Kidney (tissue), 22 donors: ENCODE measurements at places on chromosomes 6 and 20. TPM values are rescaled to one million over a fixed set of nuclear protein-coding genes. Genes with fewer than 3 reads are reported as not detected.

DNA sequence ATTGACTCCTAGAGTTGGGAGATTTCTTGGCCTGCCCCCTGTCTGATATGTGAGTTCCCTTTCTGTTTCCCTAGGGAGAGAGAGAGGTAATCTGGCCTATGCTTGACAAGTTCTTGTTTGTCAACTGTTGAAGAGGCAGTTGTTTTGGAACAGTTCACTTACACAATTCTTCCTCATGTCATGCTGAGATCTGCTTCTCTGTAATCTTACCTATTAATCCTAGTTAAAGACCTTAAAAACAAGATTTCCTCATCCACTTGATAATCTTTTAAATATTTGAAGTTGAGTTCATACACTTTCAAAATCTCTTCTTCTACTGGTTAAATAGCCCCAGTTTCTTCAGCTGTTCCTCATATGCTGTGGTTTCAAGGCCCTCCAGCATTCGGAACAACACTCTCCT lies 89.9 kb downstream of the FIG4 start:
- no peak for DNase-seq
- no peaks in the 10 kb centered on the region for H3K4me1 ChIP-seq
- no peak overlapping the region for H3K27ac ChIP-seq
- no peaks in the 10 kb centered on the region for H3K27me3 ChIP-seq
- H3K4me3 ChIP-seq = no peak overlapping the region

- no peaks in the 10 kb centered on the region for H3K27me3 ChIP-seq
- H3K4me1 ChIP-seq = no peaks in the 10 kb centered on the region
- H3K36me3 ChIP-seq = no peaks in the 10 kb centered on the region
- DNase-seq = no peak
- no peak overlapping the region for H3K27ac ChIP-seq
Observed at GRCh38 chr20:47377122-47377722, 20.7 kb upstream of the ZMYND8 start.

DNA sequence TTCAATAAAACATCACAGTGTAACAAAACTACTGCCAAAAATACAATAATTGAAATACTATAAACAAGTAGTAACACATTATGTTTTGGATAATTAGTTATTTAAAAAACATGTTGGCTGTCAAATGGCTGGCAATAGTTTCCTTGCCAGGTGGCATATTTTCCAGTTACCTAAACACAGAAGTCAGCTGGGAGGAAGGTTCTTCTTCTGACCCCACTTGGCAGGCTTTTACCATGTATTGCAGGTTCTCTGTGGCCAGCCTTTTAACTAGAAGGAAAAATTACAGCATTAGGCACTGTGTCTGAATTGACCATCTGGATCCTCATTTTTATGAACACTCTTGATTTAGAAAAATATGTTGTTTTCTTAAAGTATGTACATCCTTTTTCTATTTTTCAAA lies 131.4 kb downstream of the MMS22L start:
- no peak overlapping the region for H3K27ac ChIP-seq
- no peaks in the 10 kb centered on the region for H3K36me3 ChIP-seq
- no peaks in the 10 kb centered on the region for H3K27me3 ChIP-seq
- no peaks in the 10 kb centered on the region for H3K4me1 ChIP-seq
- H3K4me3 ChIP-seq = no peak overlapping the region

DNA sequence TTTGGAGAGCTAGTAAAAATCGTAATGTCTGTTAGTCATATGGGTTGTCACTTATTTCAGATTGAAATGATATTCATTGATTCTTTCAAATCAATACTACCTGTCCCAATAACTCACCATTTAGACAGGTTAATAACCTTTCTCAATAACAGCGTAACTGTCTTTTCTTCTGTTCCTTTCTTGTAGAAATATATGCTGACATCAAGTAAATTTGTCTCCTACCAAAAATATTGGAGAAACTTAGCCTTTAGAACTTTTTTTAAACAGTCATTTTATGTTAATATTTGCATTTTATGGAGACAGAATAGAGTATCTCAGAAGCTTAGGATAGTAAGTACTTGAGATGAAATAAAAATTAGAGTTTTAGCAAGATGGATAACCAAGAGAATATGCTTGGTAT lies 278.2 kb downstream of the UST start:
- H3K27me3 ChIP-seq = no peaks in the 10 kb centered on the region
- H3K4me1 ChIP-seq = peaks cover 2% of the 10 kb centered on the region
- no peaks in the 10 kb centered on the region for H3K36me3 ChIP-seq
- H3K27ac ChIP-seq = no peak overlapping the region

GRCh38 chr6:118100717-118101116 lies 193.7 kb downstream of the SLC35F1 start:
- no peaks in the 10 kb centered on the region for H3K27me3 ChIP-seq
- no peaks in the 10 kb centered on the region for H3K36me3 ChIP-seq
- peaks cover 4% of the 10 kb centered on the region for H3K4me1 ChIP-seq
- DNase-seq = no peak

DNA sequence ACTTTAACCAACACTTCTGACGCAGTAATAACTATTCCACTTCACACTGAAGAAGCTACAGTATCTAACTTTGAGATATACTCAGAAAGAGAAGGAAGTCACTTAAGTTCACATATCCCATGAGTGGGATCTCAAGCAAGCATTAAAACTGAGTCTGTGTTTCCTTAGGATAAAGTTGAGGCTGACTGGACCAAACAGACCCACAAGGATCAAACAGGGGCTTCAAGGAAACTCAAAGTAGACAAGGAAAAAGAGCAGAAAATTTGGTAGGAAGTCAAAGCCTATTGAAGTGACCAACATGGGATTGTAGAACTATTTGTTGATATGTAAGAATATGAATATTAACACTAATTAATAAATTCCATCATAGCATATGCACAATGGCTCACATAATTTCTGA lies 294.9 kb downstream of the ADGB start:
- no peaks in the 10 kb centered on the region for H3K27me3 ChIP-seq
- no peak overlapping the region for H3K27ac ChIP-seq
- H3K4me3 ChIP-seq = no peak overlapping the region
- H3K36me3 ChIP-seq = no peaks in the 10 kb centered on the region
- H3K4me1 ChIP-seq = no peaks in the 10 kb centered on the region

DNA sequence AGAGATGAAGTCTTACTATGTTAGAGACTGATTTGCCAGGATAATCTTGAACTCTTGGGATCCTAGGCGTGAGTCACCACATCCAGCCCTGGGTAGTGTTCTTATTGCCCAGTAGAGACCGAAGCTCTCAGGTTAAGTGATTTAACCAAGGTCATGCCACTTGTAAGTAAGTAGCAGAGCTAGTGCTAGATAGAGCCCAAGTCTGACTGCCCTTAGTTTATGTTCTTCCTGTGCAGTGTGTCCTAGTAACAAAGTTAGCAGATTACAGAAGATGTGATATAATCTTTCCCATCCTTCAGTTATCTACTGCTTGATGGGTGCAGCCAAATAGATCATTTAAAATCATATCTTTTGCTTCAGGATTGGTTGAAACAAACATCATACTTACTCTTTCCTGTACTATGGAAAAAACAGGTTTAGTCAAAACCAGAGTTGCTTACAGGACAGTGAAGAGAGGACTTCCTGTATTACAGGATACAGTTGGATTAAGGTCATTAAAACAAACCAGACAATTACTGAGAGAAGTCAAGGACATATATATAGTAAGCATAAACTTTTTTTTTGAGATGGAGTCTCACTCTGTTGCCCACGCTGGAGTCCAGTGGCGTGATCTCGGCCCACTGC lies 9.5 kb upstream of the PABPC1L start:
- no peak overlapping the region for H3K27ac ChIP-seq
- DNase-seq = no peak
- peaks cover 35% of the 10 kb centered on the region for H3K36me3 ChIP-seq
- H3K4me1 ChIP-seq = no peaks in the 10 kb centered on the region
- no peak overlapping the region for H3K4me3 ChIP-seq
- H3K27me3 ChIP-seq = no peaks in the 10 kb centered on the region

DNA sequence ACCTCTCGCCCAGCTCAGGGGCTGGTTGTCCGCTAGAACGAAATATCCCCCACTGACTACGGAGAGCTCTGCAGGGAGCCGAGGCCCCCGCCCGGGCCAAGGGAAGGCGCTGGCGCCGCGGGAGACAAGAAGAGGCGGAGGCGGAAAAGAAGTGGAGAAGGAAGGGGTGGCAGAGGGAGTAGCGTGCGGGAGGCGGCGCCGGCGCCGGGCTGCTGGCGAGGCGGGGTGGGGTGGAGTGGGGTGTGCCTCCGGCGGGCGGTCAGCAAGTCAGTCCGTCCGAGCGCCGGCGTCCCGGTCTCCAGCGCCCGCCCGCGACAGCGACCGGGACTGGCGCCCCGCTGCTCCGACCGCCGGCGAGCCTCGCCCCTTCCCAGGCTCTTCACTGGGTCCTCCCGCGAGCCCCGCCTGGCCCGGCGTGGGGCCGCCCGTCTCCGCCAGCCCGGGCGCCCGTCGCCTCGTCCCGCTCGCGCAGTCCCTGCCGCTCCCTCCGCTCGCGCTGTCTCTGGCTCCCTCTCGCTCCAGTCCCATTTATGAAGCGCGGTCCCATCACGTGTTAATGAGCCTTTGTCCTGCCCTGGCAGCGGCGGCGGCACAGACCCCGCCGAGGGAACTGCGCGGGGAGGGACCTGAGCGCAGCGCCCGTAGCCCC lies at the start of gene CNR1:
TSS of gene CNR1 (minus strand) at position 504 of the 649 bp plus-strand sequence. CDS start 21,073 bp downstream, outside the sequence.
- peak; percentile 89 for DNase-seq
- H3K27ac ChIP-seq = no peak within 1 kb of the TSS
- peaks cover 14% of the 10 kb centered on the region for H3K27me3 ChIP-seq
- no peaks in the 10 kb centered on the region for H3K36me3 ChIP-seq
- no peaks in the 10 kb centered on the region for H3K4me1 ChIP-seq

DNA sequence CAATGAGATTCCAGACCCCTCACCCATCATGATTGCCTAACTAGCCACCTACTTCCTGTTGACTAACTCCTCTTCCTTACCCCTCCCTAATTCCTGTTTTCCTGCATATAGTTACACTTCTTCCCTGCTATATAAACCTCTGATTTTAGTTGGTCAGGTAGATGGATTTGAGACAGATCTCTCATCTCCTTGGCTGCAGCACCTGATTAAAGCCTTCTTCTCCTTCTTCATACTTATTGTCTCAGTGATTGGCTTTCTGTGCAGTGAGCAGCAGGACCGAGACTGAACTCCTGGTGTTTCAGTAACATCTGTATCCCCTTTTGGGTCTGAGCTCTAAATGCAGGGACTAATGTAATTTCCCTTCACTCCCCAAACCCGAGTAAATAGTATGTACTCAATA lies 51.7 kb upstream of the ATXN1 start:
- H3K4me1 ChIP-seq = no peaks in the 10 kb centered on the region
- no peaks in the 10 kb centered on the region for H3K36me3 ChIP-seq
- H3K27ac ChIP-seq = no peak overlapping the region
- H3K27me3 ChIP-seq = no peaks in the 10 kb centered on the region
- no peak overlapping the region for H3K4me3 ChIP-seq

- H3K4me1 ChIP-seq = no peaks in the 10 kb centered on the region
- H3K4me3 ChIP-seq = no peak overlapping the region
- no peak overlapping the region for H3K27ac ChIP-seq
- no peaks in the 10 kb centered on the region for H3K27me3 ChIP-seq
- H3K36me3 ChIP-seq = no peaks in the 10 kb centered on the region
Observed at GRCh38 chr20:23279836-23280235, 70.8 kb upstream of the NXT1 start.

DNA sequence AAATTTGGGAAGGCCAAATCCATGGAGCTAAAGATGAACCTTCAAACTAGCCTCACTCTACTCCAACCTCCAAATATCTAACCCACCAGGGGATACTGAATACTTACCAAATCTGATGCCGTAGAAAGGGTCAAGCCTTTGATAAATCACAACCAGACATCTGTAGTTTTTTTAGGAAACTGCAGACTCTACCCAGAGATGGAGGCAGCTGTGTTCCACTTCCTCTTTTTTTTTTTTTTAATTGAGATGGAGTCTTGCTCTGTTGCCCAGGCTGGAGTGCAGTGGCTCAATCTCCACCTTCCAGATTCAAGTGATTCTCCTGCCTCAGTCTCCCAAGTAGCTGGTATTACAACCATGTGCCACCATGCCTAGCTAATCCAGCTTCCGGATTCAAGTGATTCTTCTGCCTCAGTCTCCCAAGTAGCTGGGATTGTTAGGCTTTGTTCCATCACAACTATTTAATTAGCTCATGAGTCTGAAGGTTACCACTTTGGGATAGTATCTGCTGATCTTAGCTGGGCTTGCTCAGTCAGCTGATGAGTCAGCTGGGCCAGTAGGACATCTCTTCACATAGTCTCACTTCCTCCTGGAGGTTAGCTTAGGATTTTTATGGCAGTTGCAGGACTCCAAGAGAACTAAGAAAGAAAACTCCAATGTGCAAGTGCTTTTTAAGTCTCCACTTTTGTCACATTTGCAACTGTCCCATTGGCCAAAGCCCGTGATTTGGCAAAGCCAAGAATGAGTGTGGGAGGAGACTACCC lies 13.3 kb downstream of the FRK start:
- H3K4me3 ChIP-seq = no peak overlapping the region
- H3K4me1 ChIP-seq = peaks cover 3% of the 10 kb centered on the region
- no peaks in the 10 kb centered on the region for H3K27me3 ChIP-seq
- no peak for DNase-seq
- no peak overlapping the region for H3K27ac ChIP-seq
- no peaks in the 10 kb centered on the region for H3K36me3 ChIP-seq

GRCh38 chr6:163754866-163755265 lies 340.3 kb downstream of the QKI start:
- no peak overlapping the region for H3K4me3 ChIP-seq
- H3K27ac ChIP-seq = no peak overlapping the region
- H3K27me3 ChIP-seq = no peaks in the 10 kb centered on the region
- H3K4me1 ChIP-seq = no peaks in the 10 kb centered on the region
- no peak for DNase-seq
- no peaks in the 10 kb centered on the region for H3K36me3 ChIP-seq

Gene FOXF2
- total RNA-seq = 0.44 TPM

Gene GABBR1
- 46.7 TPM for total RNA-seq

Gene MUC22
- not detected for total RNA-seq

Gene FAM162B
- total RNA-seq = 4.3 TPM

Gene OR2H2
- total RNA-seq = not detected

Gene IL20RA
- 0.16 TPM for total RNA-seq

Gene LHFPL5
- total RNA-seq = 0.47 TPM

Gene CYP21A2
- total RNA-seq = 3.2 TPM

Gene KIAA1755
- 5.1 TPM for total RNA-seq

Gene MATN4
- 0.19 TPM for total RNA-seq

Gene CCN6
- total RNA-seq = 6.7 TPM

Gene CDH4
- total RNA-seq = 1.1 TPM
